ENCODE measurements at places on chromosomes 2 and 18.

DNA sequence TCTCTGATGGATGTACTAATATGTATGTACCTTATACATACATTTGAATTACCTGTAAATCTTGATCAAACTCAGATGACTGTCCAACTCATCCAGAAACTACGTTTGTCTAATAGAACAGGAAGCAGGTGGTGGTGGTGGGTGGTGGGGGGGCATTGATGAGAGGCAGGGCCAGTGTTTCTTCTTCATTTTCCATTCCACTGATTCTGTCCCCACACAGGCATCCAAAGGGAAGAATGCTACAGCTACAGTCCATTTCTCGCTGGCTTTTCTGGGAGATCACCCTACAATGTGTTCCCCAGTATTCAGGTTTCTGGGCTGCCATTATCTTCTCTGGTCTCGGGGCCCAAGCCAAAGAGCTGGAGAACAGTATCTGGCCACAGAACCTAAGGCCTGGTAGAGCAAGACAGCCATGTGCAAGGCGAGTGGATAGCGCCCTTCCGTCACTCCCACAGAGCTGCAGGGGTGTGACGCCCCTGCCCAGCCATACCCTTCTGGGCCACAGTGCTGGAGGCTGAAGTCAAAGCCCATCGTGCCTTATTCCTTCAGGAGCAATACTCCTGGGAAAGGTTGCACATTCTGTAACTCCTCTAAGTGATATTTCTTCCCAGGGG, 54.5 kb downstream of the BCL11A start:
- no peak for DNase-seq

- no peak for DNase-seq
Observed at GRCh38 chr18:28768791-28769768, 592.1 kb upstream of the CDH2 start.

DNA sequence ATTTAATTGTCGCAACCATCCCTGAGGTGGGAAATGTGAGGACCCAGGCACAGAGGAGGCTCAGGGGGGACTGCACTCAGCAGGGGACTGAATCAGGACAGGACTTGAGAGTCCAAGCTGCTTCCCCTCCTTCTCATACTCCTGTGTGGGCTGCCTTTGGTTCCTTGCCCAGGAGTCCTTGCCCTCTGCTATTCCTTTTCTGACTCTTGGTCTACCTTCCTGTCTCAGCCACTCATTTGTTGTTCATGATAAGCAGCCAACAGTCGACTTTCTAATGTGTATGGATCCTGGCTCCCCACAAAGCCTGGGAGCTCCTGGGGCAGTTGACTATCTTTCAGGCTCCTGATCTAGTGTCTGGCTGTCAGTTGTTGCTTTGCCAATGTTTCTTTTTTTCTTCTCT, 28.3 kb downstream of the GATA6 start:
- DNase-seq = no peak

GRCh38 chr18:10006311-10006893, 92.6 kb downstream of the VAPA start:
- no peak for DNase-seq

GRCh38 chr2:57549642-57550102, 496.9 kb upstream of the VRK2 start:
- DNase-seq = no peak

DNA sequence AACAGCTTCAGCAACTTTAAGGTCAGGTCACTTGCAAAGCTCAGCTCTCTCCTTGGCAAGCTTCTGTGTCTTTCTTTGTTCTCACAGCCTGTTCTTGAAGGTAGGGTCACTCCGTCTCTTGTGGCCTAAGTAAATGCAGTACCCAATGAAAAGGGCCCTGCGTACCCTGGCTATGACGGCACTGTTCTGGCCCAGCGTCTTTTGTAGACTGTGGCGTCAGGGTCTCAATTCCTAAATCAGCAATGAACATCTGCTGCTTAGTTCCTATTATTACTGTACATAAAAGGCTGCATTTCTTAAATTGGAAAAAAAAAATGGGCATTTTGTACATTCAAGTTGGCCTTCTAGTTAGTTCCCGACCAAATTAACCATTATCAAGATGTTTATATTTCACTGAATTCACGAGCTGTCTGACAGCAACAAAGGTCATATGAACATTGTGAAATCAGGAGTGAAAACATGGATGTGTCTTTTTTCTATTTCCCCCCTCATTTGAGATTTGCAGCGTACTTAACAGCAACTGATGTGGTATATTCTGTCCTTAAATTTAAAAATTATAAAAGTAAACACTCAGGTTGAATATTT, 17.0 kb upstream of the MTCL1 start:
- no peak for DNase-seq

DNA sequence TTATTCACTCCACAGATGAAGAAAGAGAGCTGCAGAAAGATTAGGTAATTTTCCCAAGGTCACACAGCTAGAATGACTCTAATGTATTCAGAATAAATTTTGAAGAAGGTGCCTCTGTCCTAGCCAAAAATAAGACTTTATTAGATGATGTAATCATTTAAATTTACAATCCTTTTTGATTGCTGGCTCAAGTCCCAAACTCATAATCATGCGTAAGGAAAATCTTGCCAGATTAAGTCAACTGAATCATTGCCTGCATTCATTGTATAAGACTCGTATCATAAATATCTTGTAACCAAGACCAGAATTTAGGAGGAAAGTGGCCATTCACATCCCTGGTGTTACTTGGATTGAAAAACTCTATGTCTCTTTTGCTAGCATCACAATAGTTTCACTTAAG, 53.1 kb upstream of the STK39 start:
- no peak for DNase-seq

GRCh38 chr18:13051159-13051558, 60.0 kb downstream of the CEP192 start:
- DNase-seq = no peak

DNA sequence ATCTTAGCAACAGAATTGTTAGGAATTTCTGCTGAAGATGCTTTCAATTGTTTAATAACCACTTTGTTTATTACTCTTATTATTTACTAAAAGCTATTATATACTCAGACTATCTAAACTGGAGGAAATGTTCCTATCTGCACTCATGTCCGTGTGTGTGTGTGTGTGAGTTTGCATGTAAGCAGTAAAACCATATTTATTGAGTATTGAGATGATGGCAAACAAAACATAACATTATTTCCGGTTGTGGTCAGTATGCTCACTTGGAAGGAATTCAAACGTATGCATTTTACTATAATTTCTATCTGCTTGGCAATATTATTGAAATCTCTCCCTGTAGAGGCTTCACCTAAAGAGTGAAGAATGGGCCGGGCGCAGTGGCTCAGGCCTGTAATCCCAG, 43.0 kb upstream of the ZNF804A start:
- no peak for DNase-seq

DNA sequence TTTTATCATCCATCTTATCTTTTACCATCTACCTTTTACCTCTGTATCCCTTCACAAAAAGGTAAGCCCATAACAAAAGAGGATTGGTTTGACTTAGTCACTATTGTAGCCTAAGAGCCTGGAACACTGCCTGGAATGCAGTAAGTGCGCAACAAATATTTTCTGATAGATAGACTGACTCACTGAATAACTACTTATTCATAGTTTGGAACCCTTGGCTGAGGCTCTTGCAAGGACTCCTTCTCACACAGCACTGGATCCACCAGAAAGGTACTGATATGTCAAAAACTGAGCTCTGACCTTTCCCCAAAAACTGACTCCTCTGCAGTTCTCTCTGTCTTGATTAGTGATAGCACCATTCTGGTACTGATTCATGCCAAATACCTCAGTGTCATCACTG, 426.7 kb downstream of the SETBP1 start:
- no peak for DNase-seq

DNA sequence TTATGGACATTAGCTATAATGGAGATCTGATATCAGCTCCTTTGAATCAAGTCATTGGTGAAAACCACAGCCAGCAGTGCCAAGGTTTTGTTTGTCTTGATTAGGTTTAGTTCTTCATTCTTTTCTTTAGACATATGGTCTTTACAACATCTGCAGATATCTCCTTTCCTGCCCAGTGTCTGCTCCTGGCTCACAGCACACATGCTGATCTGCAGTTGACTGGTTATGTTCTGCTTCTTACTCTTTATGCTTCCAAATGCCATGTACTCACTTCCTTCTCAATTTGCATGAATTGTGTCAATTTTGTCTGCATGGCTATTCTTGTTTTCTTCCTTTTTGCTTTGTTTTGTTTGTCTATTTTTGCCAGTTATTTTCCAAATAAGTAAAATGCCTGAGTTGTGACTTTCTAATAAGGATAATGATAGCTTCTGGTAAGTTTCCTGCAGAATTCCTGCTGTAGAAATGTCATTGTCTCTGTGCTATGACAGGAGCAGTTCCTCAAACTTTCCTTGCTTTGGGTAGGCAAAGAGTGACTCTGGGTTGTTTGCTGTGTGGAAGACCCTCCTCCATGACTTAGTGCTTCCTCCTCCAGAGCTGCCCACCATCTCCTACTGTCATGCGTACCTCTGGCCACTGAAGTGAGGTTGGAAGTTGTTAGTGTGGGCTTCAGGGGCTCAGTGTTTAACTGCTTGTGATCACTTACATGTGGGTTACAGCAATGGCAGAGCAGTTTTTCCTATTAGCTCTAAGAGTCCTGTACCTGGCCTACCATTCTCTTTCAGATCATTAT, 8.2 kb downstream of the ARHGAP25 start:
- no peak for DNase-seq

- no peak for DNase-seq
Observed at GRCh38 chr2:158647436-158648231, 147.5 kb upstream of the DAPL1 start.

DNA sequence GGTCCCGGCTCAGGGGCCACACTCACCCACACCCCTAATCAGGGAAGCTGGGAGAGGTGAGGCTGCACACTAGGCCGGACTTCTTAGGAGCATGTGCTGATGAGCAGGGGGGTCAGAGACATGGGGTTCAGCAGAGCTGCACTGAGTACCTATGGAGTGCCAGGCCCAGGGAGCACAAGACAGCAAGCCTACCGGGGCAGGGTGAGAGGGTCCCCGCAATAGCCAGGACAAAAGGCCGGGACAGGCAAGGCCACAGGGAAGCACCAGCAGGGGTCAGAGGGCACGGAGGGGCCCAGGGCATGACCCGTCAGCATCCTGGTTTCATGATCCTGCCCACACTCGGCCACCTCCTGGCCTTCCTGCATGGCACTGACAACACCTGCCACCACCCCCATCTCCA, 73.5 kb downstream of the TNS1 start:
- no peak for DNase-seq

DNA sequence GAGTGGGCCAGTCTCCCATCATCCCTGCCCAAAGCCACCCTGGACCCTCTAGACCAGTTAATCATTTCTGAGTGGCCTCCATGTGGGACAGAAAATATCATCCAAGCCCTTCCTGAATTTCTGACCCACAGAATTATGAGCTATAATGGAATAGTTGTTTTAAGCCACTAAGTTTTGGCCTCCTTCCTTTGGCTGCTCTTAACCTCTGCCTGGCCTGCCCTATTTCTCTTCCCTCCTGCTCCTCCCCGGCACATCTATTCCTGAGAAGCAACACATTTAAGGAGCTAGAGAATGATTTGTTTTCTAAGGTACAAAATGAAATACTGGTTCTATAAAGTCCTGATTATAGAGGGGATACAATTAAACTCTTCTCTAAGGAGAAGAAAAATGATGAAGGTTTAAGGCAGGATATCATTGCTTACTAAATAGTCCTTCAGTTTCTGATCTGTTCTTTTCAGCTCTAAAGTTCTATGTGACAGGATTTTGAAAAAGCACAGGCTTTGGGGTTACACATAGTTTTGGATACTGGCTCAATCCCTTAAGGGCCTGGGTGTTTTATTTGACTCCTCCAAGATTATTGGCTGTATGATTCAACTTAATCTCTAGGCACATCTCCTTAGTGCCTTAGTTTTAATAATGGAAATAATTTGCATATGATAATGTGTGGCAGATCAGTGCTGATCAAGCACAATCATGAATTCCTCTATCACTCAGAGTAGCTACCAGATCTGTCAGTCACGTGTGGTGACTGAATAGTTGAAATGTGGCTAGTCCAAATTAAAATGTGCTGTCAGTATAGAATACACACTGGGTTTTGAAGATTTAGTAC, 240.3 kb downstream of the VAPA start:
- DNase-seq = no peak

DNA sequence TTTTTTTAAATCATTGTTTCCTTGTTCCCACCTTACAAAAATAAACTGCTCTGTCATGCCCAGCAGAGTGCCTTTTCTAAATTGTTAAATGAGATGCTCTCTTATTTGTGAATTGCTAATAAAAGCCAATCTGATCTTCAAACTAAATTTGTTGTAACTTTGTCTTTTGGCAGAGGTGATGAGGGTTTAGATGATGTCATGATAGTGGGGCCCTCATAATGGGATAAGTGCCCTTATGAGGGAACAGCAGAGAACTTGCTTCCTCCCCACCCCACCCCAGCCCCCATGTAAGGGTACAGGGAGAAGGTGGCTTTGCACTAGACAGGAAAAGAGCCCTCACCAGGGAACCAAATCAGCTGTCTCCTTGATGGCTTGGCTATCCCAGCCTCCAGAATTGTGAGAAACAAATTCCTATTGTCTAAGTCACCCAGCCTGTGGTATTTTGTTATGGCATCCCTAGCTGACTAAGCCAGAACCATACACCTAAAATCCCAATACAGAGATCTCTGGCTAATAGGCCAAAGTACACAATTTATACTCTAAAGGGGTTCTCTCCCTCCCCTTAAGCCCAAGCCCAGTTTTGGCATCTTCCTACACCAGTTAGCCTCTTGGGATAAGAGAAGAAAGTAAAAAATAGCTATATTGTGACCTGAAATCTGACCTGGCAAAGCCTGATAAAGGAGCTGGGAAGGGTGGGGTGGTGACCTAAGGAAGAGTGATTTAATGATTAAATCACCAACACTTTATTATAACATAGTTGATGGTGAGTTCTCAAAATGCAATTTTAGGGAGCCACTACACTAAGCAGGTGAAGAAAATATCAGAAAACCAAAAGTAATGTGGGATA, 40.3 kb upstream of the HNRNPA3 start:
- DNase-seq = no peak

DNA sequence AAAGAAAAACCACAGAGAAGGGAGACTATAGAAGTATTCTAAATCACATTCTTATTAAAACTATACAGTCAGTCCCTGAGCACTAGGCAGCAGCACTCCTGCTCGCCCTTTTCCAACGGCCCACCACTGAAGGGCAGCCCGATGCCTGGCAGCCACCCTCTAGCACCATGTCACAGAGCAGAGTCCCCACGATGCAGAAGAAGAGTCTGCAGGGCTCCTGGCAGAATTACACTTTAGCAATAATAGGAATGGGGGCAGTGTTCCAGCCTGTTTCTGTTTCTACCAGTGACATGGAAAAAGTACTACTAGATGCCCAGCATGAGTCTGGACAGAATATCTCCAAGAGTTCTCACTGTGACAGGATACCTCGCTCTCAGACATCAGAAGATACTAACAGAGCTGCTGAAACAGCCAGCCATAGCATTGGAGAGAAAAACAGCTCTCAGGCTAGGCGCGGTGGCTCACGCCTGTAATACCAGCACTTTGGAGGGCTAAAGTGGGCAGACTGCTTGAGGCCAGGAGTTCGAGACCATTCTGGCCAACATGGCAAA, 87.6 kb downstream of the C2orf74 start:
- DNase-seq = no peak

DNA sequence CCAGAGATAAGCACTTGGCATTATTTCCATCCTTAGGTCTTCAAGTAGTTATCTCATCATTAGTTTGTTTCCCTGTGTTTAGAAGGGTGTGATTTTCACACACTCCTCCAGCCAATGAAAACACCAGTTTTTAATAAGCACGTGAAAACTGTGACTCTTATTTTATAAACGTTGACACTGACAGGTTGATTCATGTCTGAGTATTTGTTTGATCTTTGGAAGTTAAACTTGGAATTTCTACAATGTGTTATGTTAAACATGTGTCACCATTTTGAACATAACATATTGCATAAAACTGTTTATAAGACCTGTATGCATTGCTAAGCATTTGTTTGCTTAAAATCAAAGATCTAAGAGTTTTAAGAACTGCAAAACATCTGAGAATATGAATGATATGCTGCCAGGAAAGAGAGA, 27.6 kb downstream of the SLC40A1 start:
- no peak for DNase-seq
